Smooth muscle cell of the brain vasculature (primary cell): ENCODE measurements at places on chromosomes 11 and 22.

DNA sequence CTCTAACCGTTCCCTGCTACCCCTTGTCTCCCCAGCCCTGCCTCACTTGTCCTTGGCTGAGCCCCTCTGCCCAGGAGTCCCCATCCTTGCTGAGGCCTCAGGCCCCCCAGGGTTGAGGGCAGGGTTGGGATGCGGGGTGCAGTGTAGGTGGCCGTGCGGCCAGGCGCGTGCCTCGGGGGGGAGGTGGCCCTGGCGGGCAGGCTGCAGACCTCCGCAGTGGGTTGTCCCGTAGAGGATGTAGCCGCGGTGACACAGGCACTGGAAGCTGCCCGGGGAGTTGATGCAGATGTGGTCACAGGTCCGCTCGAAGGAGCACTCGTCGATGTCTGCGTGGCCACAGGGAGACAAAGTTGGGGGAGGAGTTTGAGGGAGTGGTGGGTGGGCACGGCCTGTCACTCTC is 41.9 kb upstream of the TTLL12 start:
- no peak for DNase-seq

DNA sequence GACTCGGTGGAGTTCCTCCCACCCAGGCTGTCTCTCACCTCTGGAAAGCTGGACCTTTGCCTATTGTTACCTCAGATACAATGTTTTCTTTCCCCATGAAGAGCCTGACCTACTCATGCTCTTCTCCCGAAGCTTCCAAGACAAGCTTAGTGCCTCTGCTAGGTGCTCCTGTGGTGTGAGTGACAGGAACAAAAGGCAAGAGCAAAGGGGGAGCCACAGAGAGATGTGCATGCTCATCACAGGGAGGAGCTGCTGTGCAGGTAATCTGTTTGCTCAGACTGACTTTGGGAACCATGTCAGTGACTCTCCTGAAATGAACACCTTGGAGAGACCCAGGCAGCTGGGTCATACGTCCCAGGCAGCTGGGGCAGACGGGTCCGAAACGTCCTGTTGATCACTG is 53.6 kb upstream of the VSTM5 start:
- no peak for DNase-seq

DNA sequence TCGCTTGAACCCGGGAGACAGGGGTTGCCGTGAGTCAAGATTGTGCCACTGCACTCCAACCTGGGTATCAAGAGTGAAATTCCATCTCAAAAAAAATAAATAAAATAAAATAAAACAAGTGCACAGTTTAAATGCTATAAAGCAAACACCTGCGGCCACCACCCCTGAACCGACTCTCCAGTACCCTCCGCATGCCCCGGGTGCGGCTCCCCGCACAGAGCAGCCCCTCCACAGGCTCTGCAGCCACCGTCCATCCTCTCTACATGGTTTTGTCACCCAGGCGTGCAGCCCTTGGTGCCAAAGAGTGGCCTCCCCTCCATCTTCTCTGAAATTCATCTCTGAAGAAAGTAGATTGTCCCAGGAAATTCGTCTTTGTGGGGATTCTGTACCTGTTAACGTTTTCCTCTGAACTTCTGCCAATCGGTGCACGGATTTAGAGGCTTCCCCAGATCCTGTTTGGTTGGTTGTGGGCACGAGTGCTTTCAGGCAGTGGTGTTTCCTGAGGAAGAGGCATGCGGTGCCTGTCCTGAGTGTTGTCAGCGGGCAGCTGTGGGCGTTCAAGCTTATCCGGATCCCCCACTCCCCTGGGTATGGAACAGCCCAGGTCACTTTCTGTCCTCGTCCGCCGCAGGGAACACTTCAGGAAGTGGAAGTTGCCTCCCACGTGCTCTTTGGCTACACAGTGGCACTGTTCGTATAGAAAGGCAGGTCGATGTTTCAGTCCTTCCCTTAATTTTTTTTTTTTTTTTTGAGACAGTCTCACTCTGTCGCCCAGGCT is 4.1 kb downstream of the MIOX start:
- no peak for DNase-seq

GRCh38 chr11:119974051-119974450 is 163.9 kb downstream of the TRIM29 start:
- no peak for DNase-seq

GRCh38 chr11:74699615-74700396 is 31.4 kb downstream of the CHRDL2 start:
- no peak for DNase-seq

GRCh38 chr11:63779039-63779438 is 10.5 kb upstream of the ZFTA start:
- DNase-seq, result no peak

- DNase-seq, result no peak
Measured at GRCh38 chr22:41075946-41076345, 16.4 kb upstream of the EP300 start.

- no peak for DNase-seq
Measured at GRCh38 chr11:95230810-95231126, 234 bp downstream of the SESN3 start.

DNA sequence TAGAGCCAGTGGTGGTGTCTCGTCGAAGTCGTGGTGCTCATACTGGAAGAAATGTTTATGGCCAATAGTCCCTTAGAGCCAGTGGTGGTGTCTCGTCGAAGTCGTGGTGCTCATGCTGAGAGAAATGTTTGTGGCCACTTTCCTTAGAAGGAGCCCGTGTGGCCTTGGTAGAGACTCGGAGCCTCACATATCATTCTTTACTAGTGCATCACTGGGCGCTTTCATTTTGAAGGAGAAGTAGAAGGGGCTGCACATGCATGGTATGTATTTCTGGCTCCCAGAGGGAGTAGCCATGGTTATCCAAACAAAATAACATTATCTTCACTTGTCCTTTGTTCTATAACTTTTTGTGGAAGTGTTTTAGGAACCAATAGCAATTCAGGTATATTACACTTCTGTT is 69.5 kb downstream of the JAM3 start:
- no peak for DNase-seq

DNA sequence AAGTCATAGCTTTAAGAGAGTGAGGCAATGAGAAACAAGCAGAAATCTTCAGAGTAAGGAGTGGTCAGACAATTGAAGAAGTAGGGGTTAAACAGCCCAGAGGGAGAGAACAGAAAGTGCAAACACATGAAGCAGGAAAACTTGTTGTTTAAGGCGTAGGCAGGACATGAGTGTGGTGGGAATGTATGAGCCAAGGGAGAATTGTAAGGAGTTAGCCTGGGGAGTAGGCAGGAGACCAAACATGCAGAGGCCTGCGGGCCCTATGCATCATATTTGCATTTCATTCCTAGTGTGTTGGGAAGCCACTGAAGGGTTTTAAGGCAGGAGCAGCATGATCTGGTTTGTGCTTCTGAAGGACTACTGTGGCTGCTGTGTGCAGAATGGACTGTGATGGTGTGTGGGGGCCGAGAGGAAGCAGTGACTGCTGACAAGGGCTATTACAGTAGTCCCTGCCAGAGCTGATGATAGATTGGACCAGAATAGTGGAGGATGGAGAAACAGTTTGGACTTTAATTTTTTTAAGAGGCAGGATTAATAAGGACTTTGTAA is 179.9 kb upstream of the C11orf87 start:
- no peak for DNase-seq

DNA sequence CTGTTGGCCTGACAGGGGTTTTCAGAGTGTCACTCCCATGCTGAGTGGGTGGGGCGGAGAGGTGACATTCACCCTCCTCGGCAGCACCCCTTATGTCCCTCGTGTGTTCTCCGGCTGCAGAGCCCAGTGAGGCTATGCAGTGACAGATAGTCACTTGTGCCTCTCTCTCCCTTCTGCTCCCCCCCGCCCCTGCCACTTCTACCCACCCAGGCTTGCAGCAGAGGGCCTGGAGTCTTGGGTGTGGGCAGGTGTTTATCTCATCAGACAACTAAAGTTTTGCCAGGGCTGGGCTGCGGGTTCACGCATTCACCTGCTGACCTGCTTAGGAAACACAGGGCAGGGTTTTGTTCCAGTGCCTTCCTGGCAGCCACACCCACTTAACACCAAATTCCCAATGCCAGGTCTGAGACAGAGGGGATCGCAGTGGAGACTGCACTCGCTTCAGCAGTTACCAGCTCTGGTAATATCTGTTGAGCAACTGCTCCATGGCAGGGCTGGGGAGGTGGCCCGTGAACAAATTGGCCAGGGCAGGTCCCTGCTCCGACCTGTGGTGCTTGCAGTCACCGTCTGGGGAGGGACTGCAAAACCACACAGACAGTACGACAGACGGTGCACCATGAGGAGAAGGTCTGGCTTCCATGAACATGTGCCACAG is 50.5 kb upstream of the ADA2 start:
- no peak for DNase-seq

DNA sequence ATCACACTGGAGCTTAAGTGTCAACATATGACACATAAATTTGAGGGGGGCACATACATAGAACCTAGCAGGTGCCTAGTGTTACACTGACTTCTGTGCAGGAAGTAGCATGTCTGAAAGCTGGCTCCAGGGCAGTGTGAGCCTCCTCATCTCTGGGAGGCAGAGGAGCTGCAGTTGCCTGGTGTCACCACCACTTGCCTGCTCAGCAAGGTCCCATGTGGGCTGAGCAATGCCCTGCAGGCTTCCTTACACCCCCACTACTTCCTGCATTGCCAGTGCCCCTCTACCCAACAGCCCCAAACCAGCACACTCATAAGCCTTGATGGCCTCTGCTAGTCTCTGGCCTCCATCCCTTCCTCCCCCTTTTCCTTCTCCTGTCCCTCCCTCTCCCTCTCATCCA is 165.8 kb downstream of the BUD13 start:
- no peak for DNase-seq

DNA sequence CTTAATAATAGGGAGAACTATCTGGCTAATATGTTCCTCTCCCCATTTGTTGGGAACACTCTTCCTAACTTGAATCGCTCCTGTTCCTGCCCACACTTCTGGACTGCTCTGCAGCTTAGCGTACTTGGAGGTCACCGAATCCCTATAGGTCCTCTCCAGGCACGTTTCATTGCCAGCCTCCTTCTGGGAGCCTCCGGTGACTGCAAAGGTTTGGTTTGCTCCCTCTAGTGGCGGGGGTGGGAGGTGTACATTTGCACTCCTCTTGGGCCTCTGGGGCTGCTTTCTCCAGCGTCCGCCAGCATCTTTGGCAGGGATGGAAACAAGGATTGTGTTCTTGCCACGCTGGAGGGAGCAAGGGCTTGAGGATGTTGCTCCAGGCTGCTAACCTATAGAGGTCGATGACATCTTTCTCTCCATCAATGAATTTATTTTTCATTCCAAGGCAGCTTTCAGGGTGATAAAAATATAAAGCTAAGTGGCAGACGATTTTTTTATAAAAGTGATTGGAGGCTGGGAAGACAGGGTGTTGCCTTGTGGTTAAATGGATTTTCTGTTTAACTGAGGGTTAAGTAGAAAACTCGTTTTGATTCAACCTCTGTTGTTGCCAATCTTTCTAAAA is 48.7 kb downstream of the TSPAN18 start:
- no peak for DNase-seq

DNA sequence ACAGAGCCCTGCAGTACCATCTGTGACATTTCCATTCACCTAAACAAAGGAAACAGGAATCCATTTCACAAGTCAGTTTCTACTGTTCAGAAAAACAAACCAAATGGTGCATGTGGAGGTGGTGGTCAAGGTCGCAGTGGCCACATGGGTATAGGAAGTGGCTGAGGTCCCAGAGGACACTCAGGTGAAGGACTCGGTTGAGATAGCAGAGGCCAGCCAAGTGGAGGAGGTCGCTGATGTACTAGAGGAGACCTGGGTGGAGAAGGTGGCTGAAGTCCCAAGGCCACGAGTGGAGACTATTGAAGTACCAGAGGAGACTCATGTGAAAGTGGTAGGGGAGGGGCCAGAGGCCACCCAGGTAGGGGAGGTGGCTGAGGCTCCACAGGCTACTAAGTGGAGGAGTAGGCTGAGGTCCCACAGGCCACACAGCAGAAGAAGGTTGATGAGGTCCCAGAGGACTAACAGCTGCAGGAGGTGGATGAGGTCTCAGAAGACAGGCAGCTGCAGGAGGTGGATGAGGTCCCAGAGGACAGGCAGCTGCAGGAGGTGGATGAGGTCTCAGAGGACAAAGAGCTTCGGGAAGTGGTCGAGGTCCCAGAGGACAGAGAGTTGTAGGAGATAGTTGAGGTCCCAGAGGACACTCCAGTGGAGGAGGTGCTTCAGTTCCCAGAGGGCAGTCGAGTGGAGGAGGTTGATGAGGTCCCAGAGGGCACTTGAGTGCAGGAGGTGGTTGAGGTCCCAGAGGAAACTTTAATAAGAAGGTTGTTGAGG is 40.2 kb downstream of the ZNF195 start:
- no peak for DNase-seq

DNA sequence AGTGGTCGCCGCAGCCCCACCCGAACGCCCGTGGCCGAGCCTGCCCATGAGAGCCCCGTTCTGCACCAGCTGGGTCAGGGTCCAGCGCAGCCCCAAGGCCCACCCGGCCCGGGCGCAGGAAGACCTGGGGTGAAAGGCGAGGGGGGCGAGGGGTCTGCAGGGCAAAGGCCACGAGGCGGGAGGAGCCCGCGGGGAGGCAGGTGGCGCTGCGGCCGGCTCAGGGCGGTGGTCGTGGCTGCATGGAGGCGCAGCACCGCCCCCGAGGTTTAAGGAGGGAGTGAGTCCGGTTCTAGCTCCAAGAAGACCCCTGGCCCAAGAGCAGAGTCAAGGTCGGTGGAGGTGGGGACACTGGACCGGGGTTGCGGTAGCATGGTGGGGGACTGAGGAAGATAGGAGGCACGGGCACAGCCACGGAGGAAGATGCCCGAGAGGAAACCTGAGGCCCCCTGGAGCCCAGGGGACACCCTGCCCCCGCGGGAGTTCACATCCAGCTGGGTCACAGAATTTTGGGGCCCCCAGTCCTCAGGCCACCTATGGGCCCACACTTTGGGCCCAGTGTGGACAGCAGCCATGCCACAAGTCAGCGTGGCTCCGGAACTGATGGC is 514 bp upstream of the HDAC10 start:
- no peak for DNase-seq

- no peak for DNase-seq
Measured at GRCh38 chr11:120746836-120747609, 235.5 kb downstream of the GRIK4 start.

- DNase-seq, result no peak
Measured at GRCh38 chr11:31601635-31602282, 92.2 kb downstream of the ELP4 start.

DNA sequence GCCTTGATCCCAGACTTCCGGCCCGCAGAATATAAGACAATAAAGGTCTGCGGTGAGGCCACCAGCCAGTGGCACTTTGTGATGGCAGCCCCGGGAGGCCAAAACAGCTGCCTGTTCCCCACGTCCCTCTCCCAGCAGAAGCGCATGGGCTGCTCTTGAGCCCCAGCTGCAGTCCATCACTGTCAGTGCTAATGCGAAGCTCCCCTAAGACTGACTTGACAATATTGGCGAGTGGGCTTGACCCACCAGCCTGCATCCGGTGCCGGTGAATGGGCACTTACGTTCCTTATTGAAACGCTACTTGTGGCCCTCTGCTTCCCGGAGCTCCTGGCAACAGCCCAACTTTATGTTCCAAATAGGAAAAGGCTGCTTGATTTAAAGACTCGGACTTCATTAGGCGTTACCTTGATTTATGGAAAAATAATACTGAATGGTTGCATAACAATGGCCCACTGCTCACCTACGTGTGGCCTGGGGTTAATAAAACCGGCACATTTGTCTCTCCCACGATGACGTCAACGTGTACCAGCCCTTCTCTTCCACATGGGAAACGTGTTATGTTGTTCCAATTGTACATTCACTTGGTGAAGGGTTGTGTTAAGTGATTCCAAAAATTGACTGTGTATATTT is 93.4 kb upstream of the SEPTIN5 start:
- DNase-seq, result no peak

- DNase-seq, result no peak
Measured at GRCh38 chr11:88354912-88355311, 17.4 kb upstream of the CTSC start.
